NCI-H526 treated with DMSO at 0.1 percent for 48 hours (cell line): ENCODE measurements at places on chromosomes 7 and 10.

GRCh38 chr10:124534826-124535601 lies 73.4 kb downstream of the LHPP start:
- no peak for DNase-seq

DNA sequence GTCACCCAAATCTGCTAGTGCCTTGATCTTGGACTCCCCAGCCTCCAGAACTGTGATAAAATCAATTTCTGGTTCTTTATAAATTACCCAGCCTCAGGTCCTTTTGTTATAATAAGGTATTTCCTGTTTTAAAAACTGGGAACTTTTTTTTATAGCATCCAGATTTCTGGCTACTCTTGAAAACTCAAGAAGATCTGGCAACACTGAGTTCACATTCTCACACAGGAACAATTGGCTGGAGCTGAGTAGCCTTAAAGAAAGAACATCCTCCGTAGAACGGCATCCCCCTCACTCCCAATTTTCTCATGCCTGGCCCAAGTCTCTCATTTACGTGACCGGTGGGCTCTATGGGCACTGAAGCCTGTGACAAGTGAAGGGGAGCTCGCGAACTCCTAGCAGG lies 47.1 kb downstream of the SLC35G1 start:
- no peak for DNase-seq

DNA sequence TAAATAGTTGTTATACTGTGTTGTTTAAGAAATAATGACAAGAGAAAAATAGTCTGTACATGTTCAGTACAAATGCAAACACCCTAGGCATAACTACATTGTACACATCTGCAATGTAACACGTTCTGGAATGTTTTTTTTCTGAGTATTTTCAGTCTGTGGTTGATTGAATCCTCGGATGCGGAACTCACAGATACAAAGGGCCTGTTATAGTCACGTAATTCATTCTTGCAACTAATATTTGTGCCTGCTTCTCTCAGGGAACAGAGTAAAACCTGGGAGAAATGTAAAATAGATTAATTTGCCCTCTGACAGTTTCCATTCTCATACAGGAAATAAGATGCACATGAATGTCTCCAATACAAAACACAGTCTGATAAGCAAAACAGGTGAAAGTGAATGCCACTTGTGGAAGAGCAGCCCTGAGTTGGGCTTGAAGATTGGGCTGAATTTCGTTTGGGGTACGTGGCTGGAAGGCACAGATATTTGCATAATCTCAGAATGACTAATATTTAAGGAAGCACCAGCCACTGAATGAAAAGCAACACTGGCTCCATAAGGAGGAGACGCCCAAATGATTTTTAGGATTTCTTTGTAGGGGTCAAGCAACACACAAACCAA lies 19.1 kb downstream of the DENND2A start:
- DNase-seq, result peak; percentile 13

GRCh38 chr7:132933072-132933458 lies 148.8 kb downstream of the CHCHD3 start:
- DNase-seq, result no peak

- no peak for DNase-seq
Measured at GRCh38 chr10:97762056-97762455, 9.7 kb downstream of the SFRP5 start.

GRCh38 chr10:15558136-15558535 lies 161.6 kb downstream of the ITGA8 start:
- DNase-seq, result no peak

DNA sequence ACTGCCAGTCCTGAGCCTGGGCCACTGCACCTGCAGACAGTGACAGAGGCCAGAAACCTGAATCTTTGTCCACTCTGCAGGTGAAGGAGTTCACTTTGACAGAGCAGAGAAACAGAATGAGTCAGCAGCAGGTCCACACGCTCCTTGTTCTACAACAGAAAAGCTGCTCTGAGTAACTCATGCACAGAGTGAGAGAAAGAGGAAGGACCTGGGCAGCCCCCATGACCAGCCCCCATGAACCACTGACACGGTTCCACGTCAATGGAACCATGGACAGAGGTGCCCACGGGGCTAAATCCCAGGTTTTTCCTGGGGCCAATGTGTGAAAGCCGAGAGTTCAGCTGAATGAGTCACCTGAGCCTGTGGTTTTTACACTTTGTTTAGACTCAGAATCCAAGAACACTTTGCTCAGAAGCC lies 40.8 kb upstream of the CTBP2 start:
- no peak for DNase-seq

GRCh38 chr10:24277771-24278170 lies 68.8 kb downstream of the KIAA1217 start:
- no peak for DNase-seq

DNA sequence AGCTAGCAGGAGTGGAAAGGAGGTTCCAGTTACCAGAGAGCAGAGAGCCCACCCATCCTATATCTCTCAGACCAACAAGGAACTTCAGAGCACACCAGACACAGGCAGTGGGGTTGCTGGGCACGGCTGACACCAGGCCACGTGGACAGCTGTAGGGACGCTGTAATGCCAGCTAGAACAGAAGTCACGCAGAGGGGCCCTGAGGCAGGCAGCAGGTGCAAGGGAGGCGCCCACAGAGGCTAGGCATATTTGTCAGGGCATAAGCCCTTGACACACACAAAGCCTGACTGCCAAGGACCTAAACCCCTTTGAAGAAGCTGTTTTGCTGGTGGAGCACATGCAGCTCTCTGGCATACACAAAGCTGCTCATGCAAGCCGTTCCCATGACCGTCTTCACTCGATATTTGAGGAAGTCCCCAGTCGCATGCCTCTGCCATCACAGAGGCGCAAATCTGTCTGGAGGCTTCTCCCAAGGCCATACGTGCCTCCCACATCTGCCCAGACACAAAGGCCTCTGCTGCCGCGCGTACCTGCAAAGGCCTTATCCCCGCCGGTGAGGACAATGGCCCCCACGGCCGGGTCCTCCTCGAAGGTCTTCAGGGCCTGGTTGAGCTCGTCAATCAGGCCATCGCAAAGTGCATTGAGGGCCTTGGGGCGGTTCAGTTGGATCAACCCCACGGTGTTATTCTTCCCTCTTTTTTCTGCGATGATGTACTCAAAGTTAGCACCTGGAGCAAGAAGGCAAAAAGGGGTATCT lies 2.9 kb downstream of the ECHS1 start:
- no peak for DNase-seq

DNA sequence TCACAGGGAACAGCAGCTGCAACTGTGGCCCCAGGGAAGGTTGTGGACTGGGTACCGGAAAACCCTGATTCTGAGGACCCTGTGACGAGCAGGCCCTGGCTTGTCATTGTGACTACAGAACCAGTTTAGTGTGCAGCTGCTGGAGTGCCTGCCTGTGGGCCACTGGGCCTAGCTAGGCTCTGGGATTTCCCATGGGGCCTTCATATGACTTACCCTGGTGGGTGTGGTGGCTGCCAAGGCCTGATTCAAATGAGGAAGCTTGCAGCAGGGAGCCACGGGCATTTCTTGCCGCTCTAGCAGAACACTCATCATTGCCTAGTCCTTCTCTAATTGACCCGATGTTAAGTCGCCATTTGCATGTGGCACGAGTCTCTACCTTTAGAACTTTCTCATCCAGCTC lies 14.7 kb upstream of the CAMK2G start:
- peak; percentile 85 for DNase-seq

DNA sequence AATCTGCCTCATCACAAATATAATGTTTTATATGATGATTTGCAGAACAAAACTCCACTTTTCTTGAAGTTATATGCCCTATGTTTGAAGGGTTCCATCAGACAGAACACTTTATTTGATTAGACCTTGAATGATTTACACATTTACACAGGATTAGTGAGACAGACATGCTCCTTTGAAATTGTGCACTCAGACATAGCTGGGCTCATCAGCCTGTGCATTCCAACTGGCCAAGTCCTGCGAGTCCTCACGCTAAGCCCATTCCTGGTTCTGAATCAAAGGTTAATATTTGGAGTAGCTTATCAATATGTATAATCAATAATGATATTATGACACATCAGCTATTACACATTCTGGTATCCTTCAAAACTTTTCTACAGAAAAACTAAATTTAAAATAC lies 173.6 kb downstream of the MBL2 start:
- DNase-seq, result no peak

DNA sequence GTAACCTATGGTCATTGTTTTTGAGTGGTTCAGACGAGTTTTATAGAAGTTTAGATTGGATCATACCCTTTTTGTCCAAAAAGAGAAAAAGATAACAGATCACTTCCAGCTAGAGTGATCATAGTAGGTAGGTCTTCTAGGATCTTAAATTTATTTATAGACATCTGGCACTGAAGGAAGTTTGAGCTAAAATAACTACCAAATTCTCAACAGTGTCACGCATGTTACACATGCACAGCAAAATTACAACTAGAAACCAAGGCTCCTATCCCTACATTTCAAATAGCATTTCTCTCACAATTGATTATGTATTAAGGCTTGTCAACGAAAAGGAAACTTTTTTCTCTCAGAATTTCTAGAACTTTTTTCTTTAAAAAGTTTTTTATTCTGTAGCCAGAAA lies 2.3 kb downstream of the CALU start:
- no peak for DNase-seq

- no peak for DNase-seq
Measured at GRCh38 chr7:4065190-4065589, 616.9 kb upstream of the FOXK1 start.

- DNase-seq, result no peak
Measured at GRCh38 chr7:22821702-22822485, 755 bp downstream of the TOMM7 start.

- DNase-seq, result no peak
Measured at GRCh38 chr10:49759787-49760551, 2.2 kb downstream of the OGDHL start.
